M059J (cell line): ENCODE measurements at places on chromosomes 2 and 18. TPM values are rescaled to one million over a fixed set of nuclear protein-coding genes. Genes with fewer than 3 reads are reported as not detected.

RBM44 gene
- 0.02 TPM in 1 of 2 replicates, not detected in the other for total RNA-seq

MAPK4 gene
- total RNA-seq = not detected in 2 replicates

TCF23 gene
- not detected in 2 replicates for total RNA-seq

CYP1B1 gene
- 8.3 and 13.1 TPM in 2 replicates for total RNA-seq

COL4A3 gene
- total RNA-seq = 0.02 and 0.47 TPM in 2 replicates
